CD4-positive, alpha-beta T cell treated with Interleukin-2 at 100 ng/mL for 4 hours (primary cell): ENCODE measurements at places on chromosomes 1 and 21.

- DNase-seq = no peak
Measured at GRCh38 chr1:31855038-31855845, 39.4 kb upstream of the SPOCD1 start.

- no peak for DNase-seq
Measured at GRCh38 chr1:24074817-24075589, 36.9 kb downstream of the MYOM3 start.

DNA sequence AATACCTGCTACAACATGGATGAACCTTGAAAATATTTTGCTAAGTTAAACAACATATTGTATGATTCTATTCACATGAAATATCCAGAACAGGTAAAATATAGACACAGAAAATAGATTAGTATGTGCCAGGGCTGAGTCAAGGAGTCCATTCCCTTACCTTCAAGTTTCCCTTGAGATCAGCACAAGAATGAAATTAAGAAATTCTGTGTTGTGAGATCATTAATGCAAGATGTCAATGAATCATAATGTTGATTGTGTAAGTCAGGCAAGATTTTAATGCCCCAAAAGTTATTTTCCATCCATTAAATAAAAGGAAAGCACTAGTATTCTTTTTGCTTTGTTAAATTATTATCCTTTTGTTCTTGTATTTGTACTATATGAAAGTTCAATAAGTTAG is 139.4 kb downstream of the MRPL39 start:
- no peak for DNase-seq

GRCh38 chr1:111587509-111588174 is 31.9 kb upstream of the RAP1A start:
- DNase-seq = no peak

GRCh38 chr1:101920577-101920976 is 76.1 kb downstream of the OLFM3 start:
- no peak for DNase-seq

DNA sequence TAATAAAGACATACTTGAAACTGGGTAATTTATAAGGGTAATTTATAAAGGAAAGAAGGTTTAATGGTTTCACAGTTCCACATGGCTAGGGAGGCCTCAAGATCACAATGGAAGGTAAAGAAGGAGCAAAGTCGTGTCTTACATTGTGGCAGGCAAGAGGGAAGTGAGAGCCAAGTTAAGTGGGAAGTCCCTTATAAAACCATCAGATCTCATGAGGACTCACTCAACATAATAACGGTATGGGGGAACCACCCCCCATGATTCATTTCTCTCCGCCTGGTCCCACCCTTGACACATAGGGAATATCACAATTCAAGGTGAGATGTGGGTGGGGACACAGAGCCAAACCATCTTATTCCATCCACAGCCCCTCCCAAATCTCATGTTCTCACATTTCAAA is 76.8 kb upstream of the ZNF678 start:
- no peak for DNase-seq
